ENCODE measurements at places on chromosomes 5 and 9. TPM values are rescaled to one million over a fixed set of nuclear protein-coding genes. Genes with fewer than 3 reads are reported as not detected.

The PCDHA1 gene
- total RNA-seq, result 4.5 TPM

The SPINK4 gene
- total RNA-seq, result not detected

The WDR38 gene
- 7.9 TPM for total RNA-seq

The ALDH7A1 gene
- 49.1 TPM for total RNA-seq

The ZNF462 gene
- 47.6 TPM for total RNA-seq

The DMRT3 gene
- 0.30 TPM for total RNA-seq

- no peak for DNase-seq
Measured at GRCh38 chr9:116190637-116191396, 37.2 kb downstream of the PAPPA start.

- no peak for DNase-seq
Measured at GRCh38 chr9:122229485-122229837, 704 bp upstream of the LHX6 start.

DNA sequence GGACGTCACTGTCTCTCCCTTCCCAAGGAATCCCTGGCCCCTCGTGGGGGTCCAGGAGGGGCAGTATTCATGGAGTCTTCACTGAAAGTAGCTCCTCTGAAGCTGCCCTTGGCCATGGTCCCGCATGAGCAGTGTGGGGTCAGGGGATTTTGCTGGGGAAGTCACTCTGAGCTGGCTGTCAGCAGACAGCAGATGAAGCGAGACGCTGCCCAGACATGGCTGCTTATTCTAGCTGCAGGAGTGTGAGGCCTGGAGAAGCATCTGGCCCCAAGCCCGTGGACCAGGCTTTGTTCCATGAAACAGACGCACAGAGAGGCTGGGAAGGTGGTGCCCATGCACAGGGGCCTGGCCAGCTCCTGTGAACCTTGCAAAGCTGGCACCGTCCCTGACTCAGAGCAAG, 21.5 kb upstream of the ASS1 start:
- DNase-seq, result no peak

DNA sequence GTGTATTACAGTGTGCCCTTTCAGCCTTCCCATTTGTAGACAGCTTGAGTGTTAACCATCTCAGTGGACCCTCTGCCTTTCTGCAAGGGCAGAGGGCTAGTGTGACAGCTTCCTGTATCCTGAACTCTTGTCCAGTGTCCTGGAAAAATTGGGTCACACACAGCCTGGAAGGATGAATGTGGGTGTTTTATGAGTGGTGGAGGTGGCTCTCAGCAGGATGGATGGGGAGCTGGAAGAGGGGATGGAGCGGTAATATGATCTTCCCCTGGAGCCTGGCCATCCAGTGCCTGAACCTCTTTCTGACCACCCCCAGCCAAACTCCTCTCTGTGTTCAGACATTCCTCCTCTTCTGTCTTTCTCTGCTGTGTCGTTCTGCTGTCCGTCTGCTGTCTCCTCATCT, 113.0 kb downstream of the KIF4B start:
- no peak for DNase-seq

GRCh38 chr5:155087036-155087435, 73.5 kb downstream of the KIF4B start:
- no peak for DNase-seq

DNA sequence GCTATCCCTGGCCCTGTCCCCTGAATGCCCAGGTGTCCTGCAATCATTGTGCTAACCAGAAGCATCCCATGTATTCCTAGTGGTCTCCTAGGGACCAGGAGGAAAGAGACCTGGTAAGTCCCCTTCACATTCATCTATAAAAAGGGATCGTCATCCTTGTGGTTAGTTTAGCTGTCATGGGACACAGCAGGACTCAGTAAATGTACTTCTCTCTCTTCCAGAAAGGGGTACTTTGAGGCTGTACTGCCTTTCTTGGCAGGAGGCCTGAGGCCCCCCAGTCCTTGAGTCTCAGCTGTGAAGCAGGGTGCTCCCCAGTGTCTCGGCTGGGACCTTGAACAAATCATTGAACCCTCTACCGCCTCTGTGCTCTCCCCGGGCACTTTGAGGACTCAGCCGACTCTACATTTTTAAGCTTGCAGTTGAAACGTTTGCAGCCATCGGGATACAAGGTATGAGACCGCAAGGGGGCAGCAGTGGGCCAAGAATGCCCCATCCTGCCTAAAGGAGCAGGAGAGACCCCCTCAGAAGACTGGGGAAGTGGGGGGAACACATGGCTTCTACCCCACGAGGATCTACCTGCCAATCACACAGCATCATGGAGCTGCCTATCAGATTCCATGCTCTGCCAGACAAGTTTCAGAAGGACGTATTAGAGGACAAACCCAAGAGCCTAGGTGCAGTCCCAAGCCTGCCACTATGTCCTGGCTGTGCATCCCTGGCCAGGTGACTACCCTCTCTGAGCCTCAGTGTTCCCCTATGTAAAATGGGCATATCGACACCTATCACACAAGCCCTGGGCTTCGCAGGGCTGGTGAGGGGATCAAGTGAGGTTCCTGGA, 2.4 kb upstream of the PHYKPL start:
- no peak for DNase-seq

DNA sequence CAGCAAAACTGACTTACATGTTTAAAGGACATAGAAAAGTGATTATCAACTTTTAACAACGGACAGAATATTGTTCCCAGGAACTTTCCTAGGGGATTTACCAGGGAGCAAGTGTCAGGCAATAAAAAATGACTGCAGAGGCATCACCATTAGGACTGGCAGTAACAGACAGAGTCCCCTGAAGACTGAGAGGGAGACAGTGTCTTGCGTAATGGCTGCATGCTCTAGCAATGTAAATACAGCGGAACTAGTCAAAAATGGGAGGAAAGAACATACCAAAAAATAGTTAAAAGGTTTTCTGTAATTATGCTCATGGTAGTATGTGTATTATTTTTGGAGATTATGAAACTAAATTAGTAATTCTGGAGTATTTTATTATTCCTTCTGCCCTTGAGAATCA, 181.8 kb downstream of the CRB2 start:
- no peak for DNase-seq

DNA sequence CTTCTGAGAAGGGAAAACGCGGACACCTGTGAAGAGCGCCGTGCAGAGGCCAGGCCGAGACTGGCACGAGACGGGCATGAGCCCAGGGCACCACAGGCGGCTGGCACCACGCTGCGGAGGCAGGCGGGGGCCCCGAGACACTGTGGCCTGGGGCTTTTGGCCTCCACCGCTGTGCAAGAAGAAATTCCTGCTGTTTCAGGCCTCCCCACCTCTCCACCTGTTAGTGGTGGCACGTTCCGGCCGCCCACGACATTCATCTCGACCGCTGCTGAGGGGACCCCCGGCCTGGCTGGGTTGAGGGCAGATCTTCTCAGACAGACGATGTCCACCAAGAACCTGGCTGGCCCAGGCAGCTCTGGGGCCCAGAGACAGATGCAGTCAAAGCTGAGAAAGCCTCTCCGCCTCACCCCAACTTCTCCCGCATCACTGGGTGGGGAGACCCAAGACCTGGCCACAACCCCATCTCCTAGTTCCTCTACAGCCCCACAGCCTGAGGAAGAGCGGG, 11.5 kb downstream of the NACC2 start:
- no peak for DNase-seq

- DNase-seq, result no peak
Measured at GRCh38 chr5:71533615-71534014, 53.5 kb upstream of the MCCC2 start.

DNA sequence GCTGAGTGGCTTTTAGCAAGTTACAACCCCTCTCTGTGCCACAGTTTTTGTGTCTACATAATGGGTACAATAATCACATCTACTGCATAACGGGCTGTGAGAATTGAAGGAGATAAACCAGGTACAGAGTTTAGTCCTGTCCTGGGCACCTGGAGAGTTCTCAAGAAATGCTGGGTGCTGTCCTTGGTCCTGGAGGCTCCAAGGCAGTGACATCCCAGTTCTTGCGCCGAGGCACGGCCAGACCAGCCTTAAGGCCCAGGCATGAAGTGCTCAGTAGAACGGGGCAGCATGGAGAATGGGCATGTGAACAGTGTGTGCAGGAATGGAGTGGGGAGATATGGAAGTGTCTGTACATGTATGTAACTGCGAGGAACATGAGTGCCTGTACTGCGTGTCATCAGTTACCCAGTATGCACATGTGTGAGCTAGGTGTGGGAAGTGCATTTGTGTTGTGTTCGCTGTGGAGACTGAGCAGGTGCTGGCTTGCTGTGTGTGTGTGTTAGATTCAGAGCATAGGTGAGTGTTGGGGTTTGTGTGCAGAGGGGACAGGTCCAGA, 6.3 kb upstream of the UNC5A start:
- no peak for DNase-seq

DNA sequence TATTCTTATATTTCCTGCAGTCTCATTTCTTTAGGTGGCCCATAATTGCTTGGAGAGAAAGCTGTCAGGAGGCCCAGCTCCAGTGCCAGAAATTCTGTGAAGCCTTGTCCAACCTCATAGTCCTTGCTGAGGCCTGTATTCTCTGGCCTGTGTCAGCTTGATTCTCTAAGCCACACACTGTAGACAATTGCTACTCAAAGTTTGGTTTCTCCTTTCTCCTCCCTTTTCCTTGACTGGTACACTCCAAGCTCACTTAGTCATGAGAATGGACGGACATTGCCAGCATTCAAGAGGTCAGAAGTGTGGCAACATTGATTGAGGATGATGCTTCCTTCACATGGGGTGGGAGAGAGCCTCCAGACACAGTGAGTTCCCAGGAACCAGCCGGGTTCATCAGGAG, 71.3 kb upstream of the CXCL14 start:
- DNase-seq, result no peak

- DNase-seq, result no peak
Measured at GRCh38 chr5:37495210-37495609, 116.1 kb downstream of the WDR70 start.

GRCh38 chr5:134063188-134063820, 51.2 kb upstream of the TCF7 start:
- no peak for DNase-seq

- DNase-seq, result peak; percentile 28
Measured at GRCh38 chr9:6759185-6759977, 1.6 kb downstream of the KDM4C start.

- DNase-seq, result no peak
Measured at GRCh38 chr5:143023411-143024096, 253.4 kb downstream of the ARHGAP26 start.

GRCh38 chr9:115808108-115808507, 345.5 kb upstream of the PAPPA start:
- no peak for DNase-seq

DNA sequence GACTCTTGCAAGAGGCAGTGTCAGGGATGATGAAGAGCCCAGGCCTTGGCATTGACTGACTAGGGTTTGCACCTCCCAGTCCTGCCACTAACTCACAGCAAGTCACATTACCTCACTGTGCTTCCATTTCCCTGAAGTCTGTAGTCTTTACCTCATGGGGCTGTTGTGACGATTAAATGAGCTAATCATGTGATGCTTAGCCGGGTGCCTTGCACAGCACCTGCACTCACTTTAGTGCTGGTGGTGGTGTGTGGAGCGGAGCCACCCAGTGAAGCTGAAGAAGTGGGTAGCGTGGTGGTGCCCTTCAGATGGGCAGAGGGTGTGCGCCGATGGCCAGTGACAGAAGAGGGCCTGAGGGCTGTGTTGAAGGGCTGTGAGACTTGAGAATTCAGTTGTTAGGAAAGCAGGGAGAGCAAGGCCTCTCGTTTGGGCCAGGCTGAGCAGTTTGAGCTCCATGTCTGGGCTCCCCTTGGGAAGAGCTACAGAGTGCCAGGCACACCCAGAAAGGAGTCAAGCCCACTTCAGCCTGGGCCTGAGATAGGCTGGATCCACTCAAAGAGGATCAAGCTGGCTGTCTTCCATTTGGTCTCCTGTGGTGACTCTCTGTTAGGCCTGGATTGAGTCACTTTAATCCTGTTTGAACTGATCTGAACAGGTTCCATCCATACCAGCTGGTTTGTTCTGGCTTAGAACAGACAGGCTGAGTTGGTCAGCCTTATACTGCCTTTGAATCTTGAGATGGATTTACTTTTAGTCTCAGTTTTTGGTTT, 42.5 kb downstream of the RALGPS1 start:
- DNase-seq, result no peak

DNA sequence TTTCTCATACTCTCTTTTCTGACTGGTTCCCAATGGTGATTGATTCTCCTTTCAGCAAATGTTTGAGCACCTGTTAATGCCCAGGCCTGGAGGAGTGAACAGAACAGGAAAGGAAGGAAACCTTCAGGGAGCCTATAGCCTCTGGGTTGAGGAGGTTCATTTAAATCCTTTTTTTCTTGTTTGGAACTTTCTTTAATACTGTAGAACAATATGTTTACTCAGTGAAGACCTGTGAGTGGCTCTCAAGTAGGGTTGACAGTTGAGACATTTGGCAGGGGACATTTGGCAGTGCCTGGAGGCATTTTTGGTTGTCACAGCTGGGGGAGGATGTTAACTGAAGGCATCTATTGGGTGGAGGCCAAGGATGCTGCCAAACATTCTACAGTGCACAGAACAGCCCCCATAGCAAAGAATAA, 6.1 kb upstream of the FAM120AOS start:
- no peak for DNase-seq

DNA sequence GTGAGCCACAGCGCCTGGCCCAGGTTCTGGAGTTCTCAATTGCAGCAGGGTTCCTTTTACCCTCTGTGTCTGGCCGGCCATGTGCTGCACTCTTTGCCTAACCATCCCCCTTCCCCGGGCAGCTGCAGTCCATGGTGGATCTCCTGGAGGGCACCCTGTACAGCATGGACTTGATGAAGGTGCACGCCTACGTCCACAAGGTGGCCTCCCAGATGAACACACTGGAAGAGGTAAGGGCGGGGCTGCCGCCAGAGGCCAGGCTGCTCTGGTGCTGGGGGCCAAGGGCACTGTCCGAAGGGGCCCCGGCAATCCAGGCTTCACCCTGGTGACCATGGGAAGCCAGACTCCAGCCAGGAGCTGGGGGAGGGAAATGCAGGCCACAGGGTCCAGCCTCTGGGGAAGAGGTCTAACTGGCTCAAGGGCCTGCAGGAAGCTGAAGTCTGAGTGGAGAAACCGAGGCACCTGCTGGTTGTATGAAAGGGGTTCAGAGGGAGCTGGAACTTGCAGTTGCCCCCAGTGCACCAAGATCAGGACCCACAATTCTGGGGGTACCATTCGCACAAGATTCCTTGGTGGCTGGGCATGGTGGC, 18.1 kb downstream of the OLFML2A start:
- no peak for DNase-seq

GRCh38 chr9:124706685-124707084, 64.4 kb downstream of the NR6A1 start:
- no peak for DNase-seq

DNA sequence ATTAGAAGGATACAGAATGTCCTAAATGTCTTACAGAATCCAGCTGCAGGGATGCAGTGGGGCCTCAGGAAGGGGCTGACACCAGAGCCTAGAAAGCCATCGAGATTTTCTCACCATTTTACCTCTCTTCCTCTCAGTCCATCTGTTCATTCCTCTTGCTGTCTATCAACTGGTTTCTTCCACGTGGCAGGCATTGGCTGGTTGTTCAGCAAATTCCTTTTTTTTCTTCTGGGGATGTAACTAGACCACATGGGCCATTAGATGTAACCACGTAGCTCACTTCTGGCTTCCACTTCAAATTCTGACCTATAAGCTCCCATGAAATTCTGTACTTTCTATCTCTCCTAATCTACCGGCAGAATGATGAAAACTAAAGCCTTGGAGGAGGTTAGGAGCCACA, 93.6 kb upstream of the MTAP start:
- DNase-seq, result no peak
